H54 (cell line): ENCODE measurements at places on chromosomes 12 and 14.

- no peak for DNase-seq
These were observed 98.1 kb upstream of the LHX5 start for GRCh38 chr12:113569806-113570205.

- DNase-seq = no peak
These were observed 1.1 kb downstream of the RACGAP1 start for GRCh38 chr12:50024227-50024626.

- no peak for DNase-seq
These were observed 88.3 kb downstream of the OTOGL start for GRCh38 chr12:80187660-80188090.

- DNase-seq = no peak
These were observed 114.5 kb upstream of the RASSF8 start for GRCh38 chr12:25843976-25844375.

GRCh38 chr12:49567302-49567610, 686 bp downstream of the MCRS1 start:
- no peak for DNase-seq

- no peak for DNase-seq
These were observed 22.7 kb upstream of the MUCL1 start for GRCh38 chr12:54831631-54832030.

DNA sequence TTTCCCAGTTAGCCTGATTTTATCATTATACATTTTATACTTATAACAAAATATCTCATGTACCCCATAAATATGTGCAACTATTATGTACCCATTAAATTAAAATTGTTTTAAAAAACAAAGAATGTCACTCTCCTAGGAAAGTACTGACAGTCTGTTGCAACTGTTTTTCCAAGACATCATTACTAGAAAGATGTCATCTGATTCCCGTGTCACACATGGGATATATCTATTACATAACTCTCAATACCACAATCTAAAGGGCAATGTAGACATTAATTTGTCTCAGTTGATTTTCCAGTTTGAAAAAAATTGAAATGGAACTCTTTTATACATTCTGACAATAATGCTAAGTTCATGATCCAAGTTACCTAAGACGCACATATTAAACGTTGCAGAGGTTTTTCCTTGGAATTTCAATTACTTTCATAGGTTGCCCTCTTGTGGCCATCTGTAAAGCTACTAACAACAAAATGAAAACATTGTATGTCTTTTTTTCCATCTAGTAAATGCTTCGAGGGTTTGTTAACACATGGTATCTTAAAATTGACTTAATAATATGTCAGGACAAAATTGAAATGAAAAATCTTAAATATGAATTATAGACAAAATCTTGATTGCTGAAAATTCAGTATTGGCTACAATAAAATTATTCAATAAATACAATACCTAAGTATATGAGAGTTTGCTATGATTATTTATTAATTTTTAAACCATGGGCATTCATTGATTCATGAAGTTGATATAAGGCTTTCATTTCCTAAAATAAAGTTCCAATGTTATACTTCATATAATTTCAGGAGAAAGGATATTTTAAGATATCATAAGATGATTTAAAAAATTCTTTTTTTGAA, 131.6 kb downstream of the PPFIA2 start:
- peak; percentile 4 for DNase-seq

- no peak for DNase-seq
These were observed 61.6 kb downstream of the PPP2R5C start for GRCh38 chr14:101823066-101823465.
